Type B pancreatic cell (in vitro differentiated cells): ENCODE measurements at places on chromosomes 5 and 9. TPM values are rescaled to one million over a fixed set of nuclear protein-coding genes. Genes with fewer than 3 reads are reported as not detected.

Gene NUTM2F
- not detected in 2 replicates for total RNA-seq

Gene PAX5
- total RNA-seq = not detected in 2 replicates

Gene MEIKIN
- not detected in 2 replicates for total RNA-seq

Gene PTPN3
- 4.9 and 8.1 TPM in 2 replicates for total RNA-seq

Gene HDHD3
- total RNA-seq = 33.9 and 53.1 TPM in 2 replicates

Gene SH3RF2
- 11.2 and 20.8 TPM in 2 replicates for total RNA-seq

Gene PCDHB4
- 1.3 and 2.7 TPM in 2 replicates for total RNA-seq

DNA sequence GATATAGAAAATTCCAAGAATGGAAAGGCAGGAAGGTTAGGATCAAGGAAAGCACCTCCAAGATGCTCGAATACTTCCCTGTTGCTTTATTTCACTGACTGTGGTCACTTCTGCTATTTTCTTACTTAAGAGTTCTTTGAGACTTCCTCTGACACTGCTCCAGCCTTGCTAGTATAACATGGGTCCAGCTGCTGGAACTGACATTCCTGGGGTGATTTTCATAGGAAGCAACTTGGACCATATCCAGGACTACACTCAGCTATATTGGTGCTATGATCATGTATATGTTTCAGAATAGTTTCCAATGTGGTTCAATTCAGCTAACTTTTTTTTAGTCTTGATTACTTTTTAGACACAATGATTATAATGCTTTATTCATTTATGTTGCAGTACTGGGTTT, 81.6 kb upstream of the CKMT2 start:
- no peak for DNase-seq
- H3K4me1 ChIP-seq = peaks cover 7% of the 10 kb centered on the region
- H3K27ac ChIP-seq = no peak overlapping the region
- H3K4me3 ChIP-seq = no peak overlapping the region
- no peaks in the 10 kb centered on the region for H3K36me3 ChIP-seq
- no peaks in the 10 kb centered on the region for H3K27me3 ChIP-seq

DNA sequence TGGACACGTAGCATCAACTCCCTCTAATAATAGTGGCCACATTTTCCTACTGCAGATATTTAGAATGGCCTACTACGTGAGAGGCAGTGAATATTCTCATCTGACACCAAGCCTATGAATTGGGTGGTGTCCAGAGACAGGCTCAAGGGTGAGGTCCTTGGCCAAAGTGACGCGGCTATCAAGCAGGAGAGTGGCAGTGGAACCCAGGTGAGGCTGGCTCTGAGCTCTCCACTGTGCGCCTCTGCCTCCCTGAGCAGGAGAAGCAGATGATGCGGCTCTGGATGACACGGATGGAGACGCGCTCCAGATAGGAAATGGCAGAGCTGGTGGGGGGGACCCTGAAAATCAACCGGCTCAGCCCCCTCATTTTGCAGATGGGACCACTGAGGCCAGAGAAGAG, 69.7 kb downstream of the CFAP77 start:
- no peak for DNase-seq
- no peak overlapping the region for H3K27ac ChIP-seq
- H3K27me3 ChIP-seq = peaks cover 62% of the 10 kb centered on the region
- no peak overlapping the region for H3K4me3 ChIP-seq
- H3K36me3 ChIP-seq = no peaks in the 10 kb centered on the region

DNA sequence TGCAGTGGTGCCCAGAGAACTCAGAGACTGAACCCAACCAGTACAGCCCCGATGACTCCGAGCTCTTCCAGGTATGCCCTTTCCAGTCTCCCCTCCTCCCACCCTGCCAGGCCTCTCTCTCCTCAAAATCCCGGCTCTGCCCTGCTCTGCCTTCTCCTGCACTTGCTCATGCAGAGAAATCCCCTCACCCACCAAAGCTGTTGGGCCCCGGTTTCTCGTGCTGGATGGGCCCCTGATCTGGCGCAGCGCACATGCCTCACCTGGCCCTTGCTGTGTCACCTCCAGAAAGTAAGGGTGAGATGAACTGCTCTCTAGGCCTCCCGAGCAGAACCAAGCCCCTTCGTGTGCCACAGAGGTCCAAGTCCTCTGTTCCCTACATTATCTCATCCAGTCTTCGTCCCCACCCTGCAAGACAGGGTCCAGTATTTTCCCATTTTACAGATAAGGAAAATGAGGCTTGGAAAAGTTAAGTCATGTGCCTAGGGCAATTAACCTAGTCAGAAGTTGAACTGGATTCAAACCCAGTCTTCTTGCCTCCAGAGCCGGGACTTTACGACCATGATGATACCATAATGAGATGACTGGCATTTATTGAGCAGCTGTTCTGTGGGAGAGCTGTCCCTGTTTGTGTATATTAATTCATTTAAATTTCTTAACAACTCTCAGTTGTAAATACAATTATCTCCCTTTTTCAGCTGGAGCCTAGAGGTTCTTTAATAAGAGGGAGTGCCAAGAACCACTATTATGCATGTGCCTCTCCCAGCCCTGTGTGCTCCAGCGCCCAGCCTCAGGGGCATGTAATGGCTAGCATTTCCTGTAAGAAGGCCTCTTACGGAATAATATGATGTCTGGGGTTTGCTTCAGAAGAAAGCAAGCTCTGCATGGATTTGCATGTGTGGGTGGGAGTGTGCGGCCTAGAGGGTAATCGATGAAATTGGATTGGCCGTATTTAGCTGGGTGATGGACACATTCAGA, 90.7 kb downstream of the PPARGC1B start:
- H3K4me1 ChIP-seq = peaks cover 16% of the 10 kb centered on the region
- no peak for DNase-seq
- H3K27me3 ChIP-seq = no peaks in the 10 kb centered on the region
- H3K4me3 ChIP-seq = no peak overlapping the region
- no peaks in the 10 kb centered on the region for H3K36me3 ChIP-seq

DNA sequence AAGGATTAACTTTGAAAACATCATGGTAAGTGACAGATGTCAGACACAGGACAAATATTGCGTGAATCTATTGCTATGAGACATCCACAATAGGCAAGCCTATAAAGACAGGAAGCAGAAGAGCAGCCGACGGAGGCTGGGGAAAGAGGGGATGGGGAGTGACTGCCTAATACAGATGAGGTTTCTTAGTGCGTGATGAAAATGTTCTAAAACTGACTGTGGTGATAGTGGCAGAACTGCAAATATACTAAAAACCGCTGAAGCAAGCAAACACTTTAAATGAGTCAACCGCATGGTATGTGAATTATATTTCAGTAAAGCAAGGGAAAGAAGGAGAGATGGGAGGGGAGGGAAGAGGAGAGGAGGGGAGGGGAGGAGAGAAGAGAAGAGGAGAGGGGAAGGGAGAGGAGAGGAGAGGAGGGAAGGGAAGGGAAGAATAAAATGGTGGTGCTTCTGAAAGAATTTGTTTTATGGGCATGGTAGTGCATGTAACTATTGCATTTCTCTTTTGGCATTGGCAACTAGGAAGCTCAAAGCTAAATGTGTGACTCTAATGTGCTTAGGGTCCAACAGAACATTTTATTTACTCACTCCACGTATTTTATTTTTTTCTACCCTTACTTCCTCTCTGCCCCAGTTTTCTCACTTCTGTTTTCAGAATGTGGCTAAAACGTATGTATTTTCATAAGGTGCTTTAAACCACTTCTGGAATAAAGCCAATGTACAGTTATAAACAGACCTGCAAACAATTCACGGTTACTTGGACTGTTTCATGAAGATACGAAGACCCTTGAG, 21.3 kb downstream of the AKNA start:
- no peaks in the 10 kb centered on the region for H3K4me1 ChIP-seq
- no peak for DNase-seq
- H3K27ac ChIP-seq = no peak overlapping the region
- no peak overlapping the region for H3K4me3 ChIP-seq
- H3K27me3 ChIP-seq = no peaks in the 10 kb centered on the region

- peaks cover 12% of the 10 kb centered on the region for H3K27me3 ChIP-seq
- no peaks in the 10 kb centered on the region for H3K36me3 ChIP-seq
- DNase-seq = no peak
- H3K4me1 ChIP-seq = no peaks in the 10 kb centered on the region
- no peak overlapping the region for H3K27ac ChIP-seq
- H3K4me3 ChIP-seq = no peak overlapping the region
Measured at GRCh38 chr9:136750526-136750925, 2.2 kb upstream of the LCN6 start.

GRCh38 chr9:91814201-91814600, 135.8 kb downstream of the ROR2 start:
- peak overlapping the region; percentile 30 for H3K4me3 ChIP-seq
- H3K4me1 ChIP-seq = peaks cover 59% of the 10 kb centered on the region
- DNase-seq = no peak
- H3K36me3 ChIP-seq = no peaks in the 10 kb centered on the region
- peak overlapping the region; percentile 64 for H3K27ac ChIP-seq
- H3K27me3 ChIP-seq = no peaks in the 10 kb centered on the region

GRCh38 chr5:147685993-147686392, 96.5 kb downstream of the JAKMIP2 start:
- no peaks in the 10 kb centered on the region for H3K36me3 ChIP-seq
- H3K27ac ChIP-seq = no peak overlapping the region
- DNase-seq = no peak
- no peak overlapping the region for H3K4me3 ChIP-seq

GRCh38 chr9:7289773-7290172, 509.8 kb downstream of the DMAC1 start:
- H3K4me3 ChIP-seq = no peak overlapping the region
- no peak for DNase-seq
- H3K36me3 ChIP-seq = no peaks in the 10 kb centered on the region
- no peak overlapping the region for H3K27ac ChIP-seq
- H3K4me1 ChIP-seq = no peaks in the 10 kb centered on the region
- peaks cover 3% of the 10 kb centered on the region for H3K27me3 ChIP-seq

GRCh38 chr5:62506659-62507460, 71.8 kb upstream of the LRRC70 start:
- no peak for DNase-seq
- peaks cover 28% of the 10 kb centered on the region for H3K36me3 ChIP-seq
- H3K27me3 ChIP-seq = no peaks in the 10 kb centered on the region
- H3K4me3 ChIP-seq = no peak overlapping the region

DNA sequence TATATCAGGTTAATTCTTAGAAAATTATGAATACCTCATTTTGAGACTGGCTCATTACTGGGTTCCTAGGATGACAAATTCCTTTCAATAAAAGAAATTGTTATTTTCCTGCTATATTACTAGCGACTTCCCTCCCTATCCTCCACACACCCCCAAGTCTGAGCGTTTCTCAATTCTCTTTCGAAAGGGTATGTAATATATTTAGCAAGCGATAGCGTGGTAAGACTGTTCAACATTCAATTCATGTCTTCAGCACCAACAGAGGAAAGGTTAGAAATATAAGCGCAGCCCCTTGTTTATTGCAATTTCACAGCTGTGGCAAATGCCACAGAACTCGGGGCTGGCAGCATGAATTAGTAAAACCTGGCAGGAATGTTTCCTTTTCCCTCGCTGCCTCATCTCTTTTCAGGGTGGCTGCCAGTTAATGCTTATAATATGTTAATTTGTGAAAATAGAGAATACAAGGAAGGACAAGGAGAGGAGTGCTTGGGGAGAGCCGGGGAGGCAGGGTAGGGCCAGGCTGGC, 152.7 kb upstream of the TBCA start:
- no peak for DNase-seq
- H3K4me1 ChIP-seq = no peaks in the 10 kb centered on the region
- no peak overlapping the region for H3K27ac ChIP-seq
- H3K4me3 ChIP-seq = no peak overlapping the region
- H3K27me3 ChIP-seq = peaks cover 57% of the 10 kb centered on the region

GRCh38 chr5:72468606-72469005, 38.6 kb downstream of the ZNF366 start:
- peaks cover 3% of the 10 kb centered on the region for H3K4me1 ChIP-seq
- no peaks in the 10 kb centered on the region for H3K36me3 ChIP-seq

DNA sequence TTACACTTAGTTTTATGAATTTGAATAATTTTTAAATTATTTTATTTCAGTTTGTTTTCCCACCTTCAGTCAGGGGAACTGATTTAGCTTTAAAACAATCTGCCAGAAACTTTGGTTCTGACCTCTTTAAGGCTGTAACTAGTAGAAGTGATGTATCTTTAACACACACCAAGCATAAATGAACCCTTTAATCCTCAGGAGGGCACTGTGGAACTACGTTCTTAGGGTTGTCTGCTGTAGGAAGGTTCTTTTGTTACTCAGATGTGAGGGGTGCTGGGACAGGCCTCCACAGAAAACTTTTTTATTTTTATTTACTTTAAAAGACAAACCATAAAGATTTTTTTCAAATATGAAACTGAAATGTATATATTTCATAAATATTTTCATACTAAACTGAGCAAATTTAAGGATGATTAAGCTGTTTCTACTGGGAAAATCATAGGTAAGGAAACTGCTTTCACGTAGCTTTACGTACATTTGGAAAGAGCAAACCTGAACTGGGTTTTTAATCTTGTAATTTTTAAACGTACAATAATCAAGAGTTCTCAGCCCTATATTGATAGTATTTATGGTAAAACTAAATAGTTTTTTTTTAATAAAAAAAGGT, 5.3 kb downstream of the KLF4 start:
- no peak overlapping the region for H3K27ac ChIP-seq
- no peaks in the 10 kb centered on the region for H3K4me1 ChIP-seq
- no peak overlapping the region for H3K4me3 ChIP-seq
- peaks cover 37% of the 10 kb centered on the region for H3K27me3 ChIP-seq
- H3K36me3 ChIP-seq = peaks cover 16% of the 10 kb centered on the region
- no peak for DNase-seq

GRCh38 chr5:40477856-40478546, 201.7 kb upstream of the PTGER4 start:
- H3K27me3 ChIP-seq = no peaks in the 10 kb centered on the region
- H3K36me3 ChIP-seq = no peaks in the 10 kb centered on the region
- H3K4me3 ChIP-seq = no peak overlapping the region
- no peak for DNase-seq
- H3K27ac ChIP-seq = no peak overlapping the region

DNA sequence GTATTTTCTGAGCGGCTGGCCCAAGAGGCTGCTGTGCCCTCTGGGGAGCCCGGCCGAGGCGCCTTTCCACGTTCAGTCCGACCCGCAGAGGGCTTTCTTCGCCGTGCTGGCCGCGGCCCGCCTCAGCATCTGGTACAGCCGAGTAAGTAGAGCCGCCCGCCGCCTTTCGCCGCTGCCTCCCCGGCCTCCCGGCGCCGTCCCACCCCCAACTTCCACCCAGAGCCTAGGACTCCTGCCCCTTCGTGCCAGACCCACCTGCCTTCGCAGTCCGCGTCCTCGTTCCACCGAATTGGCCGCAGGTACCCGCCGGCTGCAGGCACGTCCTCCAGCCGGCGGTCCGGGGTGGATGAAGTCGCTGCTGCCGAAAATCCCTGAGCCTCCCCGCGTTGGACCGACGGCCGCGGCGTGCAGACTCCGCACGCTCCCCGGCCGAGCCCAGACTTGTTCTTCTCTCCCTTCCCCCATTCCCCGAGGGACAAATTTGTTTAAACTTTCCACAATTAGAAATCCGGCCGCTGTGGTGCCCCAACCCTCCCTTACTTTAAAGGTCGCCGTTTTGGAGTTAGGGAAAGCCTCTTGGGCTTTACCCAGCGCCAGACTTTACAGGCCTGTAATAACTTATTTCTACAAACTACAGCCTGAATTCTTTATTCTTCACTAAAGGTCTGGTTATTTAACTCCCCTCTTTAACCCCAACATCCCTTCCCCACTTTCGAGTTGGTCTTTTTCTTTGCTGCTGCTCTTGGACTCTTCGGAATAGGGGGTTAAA, 589 bp downstream of the RIC1 start:
- peak overlapping the region; percentile 96 for H3K27ac ChIP-seq
- peaks cover 18% of the 10 kb centered on the region for H3K4me1 ChIP-seq
- DNase-seq = peak; percentile 77
- H3K4me3 ChIP-seq = peak overlapping the region; percentile 98
- no peaks in the 10 kb centered on the region for H3K27me3 ChIP-seq

GRCh38 chr9:126859111-126859510, 1.3 kb upstream of the ZBTB34 start:
- no peak for DNase-seq
- H3K27me3 ChIP-seq = peaks cover 35% of the 10 kb centered on the region
- H3K36me3 ChIP-seq = no peaks in the 10 kb centered on the region
- no peak overlapping the region for H3K27ac ChIP-seq
